ENCODE measurements at places on chromosomes 1 and 21.

DNA sequence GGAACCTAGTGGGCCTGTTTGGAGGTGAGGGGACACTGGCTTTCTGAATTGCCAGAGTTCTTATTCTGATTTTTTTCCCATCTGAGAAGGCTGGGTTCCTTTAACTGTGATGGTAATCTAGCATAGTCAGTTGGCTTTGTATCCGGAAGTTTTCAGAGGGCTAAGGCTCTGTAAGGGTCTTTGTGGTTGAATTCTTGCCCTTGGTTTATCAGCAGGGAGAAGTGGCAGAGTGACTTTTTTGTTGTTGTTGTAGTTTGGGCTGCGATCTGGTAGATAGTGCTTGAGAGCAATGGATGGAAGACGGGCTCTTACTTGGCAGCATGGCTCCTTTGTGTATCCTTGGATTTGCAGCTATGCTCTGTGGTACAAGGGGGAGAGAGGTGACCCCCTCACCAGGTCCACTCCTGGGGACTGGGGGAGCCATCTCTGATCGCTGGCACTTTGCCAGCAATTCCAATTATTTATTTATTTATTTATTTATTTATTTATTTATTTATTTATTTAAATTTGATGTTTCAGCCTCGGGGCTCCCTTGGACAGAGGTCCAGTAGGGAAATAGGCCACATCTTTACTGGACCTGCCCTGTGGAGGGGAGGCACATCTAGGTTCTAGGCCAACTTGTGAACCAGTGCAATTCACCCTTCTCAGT, 18.5 kb downstream of the TCP10L start:
- no peak for DNase-seq

DNA sequence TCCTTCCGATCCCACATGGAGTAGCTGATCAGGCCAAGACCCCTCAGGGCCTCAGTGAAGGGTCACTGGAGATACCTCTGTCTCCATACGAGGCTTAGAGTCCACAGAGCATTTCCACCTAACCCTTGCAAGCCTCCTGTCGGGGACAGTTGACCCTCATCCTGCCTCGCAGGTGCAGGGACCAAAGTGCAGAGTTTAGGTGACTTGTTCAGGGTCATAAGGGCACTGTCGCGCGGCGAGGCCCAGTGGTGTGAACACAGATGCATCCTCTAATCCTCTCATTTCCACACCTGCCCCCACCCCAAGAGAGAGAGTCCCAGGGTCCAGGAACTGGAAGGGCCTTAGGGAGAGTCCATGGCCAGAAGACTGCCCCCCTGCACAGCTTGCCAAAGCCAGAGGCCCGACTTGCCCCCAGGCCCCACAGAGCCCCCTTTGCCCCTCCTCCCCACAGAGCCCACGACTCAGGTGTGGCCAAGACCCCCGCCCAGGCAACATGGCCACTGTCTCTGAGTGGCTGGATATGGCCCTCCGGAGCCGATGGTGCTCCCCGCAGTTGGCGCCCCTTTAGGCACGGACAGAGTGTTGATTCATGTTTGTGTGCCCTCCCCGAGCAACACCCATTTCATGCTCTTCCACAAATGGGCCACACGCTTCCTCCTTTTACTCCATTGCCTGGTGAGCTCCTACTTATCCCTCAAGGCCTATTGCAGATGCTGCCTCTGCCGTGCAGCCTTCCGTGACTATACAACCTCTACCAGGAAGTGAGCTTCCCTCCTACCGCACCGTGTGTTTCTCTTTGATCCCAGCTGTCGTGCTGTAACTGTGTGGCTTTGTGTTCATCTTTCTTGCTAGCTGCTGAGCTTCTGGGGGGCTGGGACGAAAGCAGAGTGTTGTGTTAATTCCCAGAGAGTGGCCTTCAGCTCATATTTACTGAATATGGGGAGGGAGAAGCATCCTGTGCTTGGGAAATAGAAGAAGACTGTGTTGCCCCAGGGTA, 1.7 kb downstream of the TRPM2 start:
- no peak for DNase-seq

GRCh38 chr1:63738772-63739171, 35.0 kb upstream of the ROR1 start:
- no peak for DNase-seq

DNA sequence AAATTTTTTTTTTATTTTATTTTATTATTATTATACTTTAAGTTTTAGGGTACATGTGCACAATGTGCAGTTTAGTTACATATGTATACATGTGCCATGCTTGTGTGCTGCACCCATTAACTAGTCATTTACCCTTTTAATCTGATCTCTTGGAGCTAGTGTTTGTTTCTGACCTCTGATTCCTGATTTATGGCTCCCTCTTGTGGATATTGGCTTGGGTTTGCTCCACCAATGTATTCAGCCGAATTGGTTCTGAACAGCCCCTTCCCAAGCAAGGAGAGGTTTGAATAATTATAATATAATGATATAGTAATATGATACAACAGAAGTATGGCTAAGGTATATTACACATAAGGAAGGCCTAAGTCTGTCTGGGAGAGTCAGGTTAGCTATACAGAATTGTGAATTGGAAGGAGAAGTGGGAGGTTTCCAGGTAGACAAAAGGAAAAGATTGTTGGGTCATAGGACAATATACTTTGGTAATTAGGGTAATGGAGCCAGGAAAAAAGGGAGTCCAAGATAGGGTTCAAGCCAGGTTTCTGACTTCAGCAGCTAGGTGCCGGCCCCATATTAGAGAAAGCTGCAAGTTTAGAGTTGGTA, 53.1 kb upstream of the HMCN1 start:
- peak; percentile 76 for DNase-seq

GRCh38 chr1:50940291-50940690, 19.8 kb downstream of the FAF1 start:
- no peak for DNase-seq

DNA sequence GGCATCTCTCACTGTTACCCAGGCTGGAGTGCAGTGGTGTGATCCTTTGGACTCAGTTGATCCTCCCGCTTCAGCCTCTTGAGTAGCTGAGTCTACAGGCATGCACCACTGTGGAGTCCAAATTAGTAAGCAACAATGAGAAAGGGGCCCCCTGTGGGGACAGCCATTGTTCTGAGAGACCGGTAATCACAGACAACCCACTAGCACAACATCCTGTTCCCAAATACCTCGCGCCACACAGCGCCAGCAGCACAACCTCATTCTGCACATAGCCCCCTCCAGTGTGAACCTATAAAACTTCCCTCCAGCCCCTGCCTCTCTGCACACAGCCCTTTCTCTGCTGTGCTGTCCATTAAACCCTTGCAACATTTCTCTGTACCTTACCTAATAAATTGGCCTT, 226.4 kb downstream of the DYRK1A start:
- DNase-seq: no peak

GRCh38 chr1:28898405-28898881, 15.9 kb upstream of the EPB41 start:
- DNase-seq: no peak

DNA sequence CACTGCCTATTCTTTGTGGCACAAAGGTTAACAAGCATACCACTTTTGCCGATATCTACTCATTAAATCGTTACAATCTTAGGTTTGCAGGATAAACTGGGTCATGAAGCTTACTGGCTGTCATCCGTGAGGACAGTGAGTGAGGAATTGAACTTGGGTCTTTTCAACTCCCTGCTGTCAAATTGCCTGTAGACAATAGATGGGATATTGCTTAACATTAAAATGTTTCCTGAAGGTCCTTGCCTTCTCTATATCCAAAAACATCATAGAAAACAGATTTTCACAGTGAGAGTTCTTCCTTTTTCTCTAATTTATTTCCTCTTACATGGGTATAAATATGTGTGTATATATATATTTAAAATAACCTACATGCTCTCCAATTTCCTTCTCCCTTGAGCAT, 257.8 kb downstream of the LMO4 start:
- DNase-seq: no peak

DNA sequence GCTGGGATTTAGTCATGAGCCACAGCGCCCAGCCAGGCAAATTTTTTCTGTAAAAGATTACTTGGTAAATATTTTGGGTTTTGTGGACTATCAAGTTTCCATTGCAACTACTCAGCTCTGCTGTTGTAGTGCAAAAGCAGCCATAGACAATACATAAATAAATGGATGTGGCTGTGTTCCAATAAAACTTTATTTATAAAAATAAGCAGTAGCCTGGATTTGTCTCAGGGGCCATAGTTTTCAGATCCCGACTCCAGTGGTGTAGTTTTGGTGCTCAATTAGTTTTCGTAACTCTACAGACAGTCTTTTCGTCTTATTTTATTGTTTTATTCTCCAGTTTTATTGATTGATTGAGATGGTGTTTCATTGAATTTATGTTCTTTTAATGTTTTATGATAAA, 80.1 kb upstream of the IVNS1ABP start:
- DNase-seq: no peak

- no peak for DNase-seq
Observed at GRCh38 chr1:202397256-202397655, 48.8 kb downstream of the PPP1R12B start.

DNA sequence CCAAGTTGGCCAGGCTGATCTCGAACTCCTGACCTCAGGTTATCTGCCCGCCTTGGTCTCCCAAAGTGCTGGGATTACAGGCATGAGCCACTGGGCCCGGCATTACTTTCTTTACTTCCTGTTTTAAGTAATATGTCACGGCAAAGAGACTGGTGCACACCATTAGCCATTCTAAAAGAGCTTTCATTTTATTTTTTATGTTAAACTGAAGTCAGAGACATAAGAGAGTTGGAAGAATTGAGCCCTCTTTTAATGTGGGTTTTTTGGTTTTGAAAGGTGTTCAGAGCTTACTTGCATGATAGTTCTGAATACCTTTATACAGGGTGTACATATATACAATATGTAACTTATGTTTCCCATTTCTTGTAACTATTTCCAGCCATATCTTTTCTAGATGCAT, 14.3 kb downstream of the CENPF start:
- DNase-seq: no peak

GRCh38 chr1:184247671-184248070, 139.2 kb upstream of the C1orf21 start:
- no peak for DNase-seq

- peak; percentile 59 for DNase-seq
Observed at GRCh38 chr1:1001057-1001783, 1.3 kb upstream of the HES4 start.

DNA sequence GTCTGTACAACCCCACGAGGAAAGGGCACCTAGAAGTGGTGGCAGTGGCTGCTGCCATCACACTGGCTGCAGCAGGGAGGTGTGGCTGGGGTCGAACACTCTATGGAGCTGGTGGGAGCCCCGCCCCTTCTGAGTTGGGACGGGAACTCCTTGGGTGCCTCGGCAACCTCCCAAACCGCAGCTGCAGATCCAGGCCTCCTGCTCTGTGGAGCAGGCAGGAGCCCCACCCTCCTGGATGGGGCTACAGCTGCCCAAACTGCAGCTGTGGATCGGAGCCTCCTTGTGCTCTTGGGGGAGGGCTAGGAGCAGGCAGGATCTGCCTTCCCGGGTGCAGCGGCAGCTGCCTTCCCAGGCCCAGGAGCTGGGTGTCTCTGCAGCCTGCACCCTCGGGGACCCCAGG, 38.9 kb upstream of the TARDBP start:
- DNase-seq: no peak

DNA sequence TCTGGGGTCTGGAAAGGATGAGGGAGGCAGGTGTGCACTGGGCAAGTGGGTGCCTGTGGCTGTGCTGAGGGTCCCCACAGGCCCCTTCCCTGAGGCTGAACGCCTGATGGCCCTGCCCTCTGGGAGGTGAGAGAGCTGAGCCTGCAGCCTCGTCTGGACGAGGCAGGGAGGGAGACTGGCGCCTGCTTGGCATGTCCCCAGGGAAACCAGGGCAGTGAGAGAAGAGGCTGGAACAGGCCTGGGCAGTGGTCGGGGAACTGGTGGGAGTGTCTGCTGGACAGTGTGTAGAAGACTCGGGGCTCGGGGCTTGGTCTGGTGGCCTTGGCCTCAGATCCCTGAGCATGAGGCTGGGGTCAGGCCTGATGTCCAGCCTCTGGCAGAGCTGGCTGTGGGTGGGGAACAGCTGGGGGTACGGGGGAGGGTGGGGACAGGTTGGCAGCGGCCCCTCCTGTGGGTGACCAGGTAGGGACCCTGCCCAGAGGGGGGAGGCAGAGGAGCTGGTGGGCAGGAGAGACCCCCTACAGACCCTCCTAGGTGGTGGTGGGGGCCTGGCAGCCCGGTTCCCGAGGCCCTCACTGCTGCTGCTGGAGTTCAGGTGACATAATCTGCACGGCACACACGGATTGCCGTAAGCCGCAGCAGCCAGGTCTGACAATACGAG, 30.8 kb upstream of the PLCH2 start:
- DNase-seq: no peak

GRCh38 chr1:216818284-216818683, 95.1 kb upstream of the ESRRG start:
- DNase-seq: no peak

DNA sequence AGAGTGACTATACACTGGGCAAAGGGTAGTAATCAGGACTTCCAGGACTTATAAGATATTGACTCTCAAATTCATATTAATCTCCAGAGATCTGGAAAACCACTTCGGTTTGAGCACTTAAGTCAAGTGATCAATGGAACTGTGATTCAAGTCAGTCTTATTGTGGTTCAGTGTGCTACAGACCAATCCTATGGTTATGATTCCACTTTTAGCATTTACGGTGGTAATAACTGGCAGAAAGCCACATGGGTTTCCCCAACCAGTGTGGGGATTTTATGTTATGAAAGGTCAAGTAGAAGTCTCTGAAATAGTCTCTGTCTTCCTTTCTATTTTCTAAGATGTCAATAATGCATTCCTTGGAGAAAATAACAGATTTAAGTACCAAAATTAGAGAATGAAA, 151.3 kb upstream of the NEGR1 start:
- no peak for DNase-seq

GRCh38 chr1:206512851-206513180, 5.5 kb downstream of the RASSF5 start:
- no peak for DNase-seq

- DNase-seq: no peak
Observed at GRCh38 chr1:199089393-199090122, 450.7 kb downstream of the PTPRC start.

- DNase-seq: no peak
Observed at GRCh38 chr1:17307946-17308345, at the start of gene PADI4. TSS of gene PADI4 (plus strand) at chr1:17308197. CDS start at chr1:17308223, 26 bp downstream.

DNA sequence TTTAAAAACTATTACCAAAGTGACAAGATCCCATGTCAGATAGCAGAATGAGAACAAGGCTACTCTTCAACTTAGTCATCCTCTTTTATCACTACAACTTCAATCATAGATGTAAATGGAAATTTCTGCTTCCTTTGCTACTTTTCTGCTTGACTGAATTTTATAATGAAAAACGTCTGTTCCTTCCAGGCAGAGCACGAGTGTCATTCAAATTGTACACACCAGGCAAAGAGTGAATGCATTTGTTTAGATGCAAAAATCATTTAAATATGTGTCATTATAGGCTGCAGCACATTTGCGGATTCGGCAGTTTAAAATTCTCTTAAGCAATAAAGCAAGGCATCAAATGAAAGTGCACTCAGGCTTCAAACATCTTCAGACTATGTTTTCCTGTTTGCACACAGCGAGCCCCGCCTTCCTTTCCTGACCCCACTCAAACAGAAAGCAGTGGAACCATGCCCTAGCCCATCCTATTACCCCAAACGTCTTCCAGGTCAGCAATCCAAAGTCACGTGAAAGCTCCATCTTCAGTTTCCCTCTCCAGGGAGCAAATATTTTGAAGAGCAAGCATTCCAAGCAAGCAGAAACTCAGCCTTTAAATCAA, 99.6 kb downstream of the APP start:
- DNase-seq: no peak

GRCh38 chr1:240174734-240175133, 83.1 kb downstream of the FMN2 start:
- no peak for DNase-seq

GRCh38 chr1:85447006-85447943, 17.7 kb downstream of the DDAH1 start:
- no peak for DNase-seq
